ENCODE measurements at places on chromosomes 7 and 10.

DNA sequence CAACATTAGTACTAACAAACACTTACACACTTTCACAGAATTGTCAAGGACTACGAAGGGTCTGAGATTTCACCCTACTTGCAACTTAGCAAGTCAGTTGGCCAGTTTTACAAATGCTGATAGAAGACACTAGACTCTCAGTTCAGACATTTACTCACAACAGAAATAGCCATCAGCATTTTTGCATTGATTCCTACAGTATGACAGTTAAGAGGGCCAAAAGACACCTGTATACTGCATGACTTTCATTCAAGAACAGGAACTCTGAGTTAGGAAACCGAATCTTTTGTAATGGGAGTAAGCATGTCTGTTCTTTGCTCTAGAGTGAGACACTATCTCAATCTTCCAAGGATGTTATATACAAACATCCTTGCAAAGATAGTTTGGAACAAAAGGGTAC, 40.9 kb downstream of the FAM204A start:
- DNase-seq: no peak

GRCh38 chr10:114479836-114480235, 75.5 kb upstream of the AFAP1L2 start:
- DNase-seq: no peak

DNA sequence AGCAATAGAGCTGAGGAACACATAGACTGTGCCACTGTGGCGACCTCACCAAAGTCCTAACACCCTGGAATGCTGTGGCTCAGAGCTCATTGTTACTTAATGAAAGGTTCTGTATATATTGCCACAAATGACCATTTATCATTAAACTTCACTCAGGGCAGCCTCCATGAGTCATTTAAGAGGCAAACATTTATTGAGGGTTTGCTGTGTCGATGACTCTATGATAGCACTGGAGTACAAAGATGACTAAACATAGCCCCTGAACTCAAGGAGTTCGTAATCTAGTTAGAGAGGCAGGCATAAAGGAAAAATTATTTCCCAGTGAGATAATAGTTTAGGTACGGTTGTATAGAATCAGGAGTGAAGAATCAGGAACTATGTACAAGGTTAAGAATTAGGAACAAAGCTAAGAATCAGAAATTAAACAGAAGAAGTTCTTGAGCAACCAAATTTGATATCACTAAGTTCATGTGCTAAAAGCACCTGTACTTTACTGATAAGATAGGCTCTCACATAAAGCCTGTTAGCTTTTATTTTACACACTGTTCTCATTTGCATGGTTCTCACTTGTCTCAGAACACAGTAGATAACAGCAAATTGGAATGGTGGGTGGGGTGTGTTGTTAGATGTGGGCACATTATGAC, 7.9 kb downstream of the ENTPD7 start:
- DNase-seq: no peak

GRCh38 chr10:101052285-101052684, 9.5 kb upstream of the KAZALD1 start:
- DNase-seq: no peak

DNA sequence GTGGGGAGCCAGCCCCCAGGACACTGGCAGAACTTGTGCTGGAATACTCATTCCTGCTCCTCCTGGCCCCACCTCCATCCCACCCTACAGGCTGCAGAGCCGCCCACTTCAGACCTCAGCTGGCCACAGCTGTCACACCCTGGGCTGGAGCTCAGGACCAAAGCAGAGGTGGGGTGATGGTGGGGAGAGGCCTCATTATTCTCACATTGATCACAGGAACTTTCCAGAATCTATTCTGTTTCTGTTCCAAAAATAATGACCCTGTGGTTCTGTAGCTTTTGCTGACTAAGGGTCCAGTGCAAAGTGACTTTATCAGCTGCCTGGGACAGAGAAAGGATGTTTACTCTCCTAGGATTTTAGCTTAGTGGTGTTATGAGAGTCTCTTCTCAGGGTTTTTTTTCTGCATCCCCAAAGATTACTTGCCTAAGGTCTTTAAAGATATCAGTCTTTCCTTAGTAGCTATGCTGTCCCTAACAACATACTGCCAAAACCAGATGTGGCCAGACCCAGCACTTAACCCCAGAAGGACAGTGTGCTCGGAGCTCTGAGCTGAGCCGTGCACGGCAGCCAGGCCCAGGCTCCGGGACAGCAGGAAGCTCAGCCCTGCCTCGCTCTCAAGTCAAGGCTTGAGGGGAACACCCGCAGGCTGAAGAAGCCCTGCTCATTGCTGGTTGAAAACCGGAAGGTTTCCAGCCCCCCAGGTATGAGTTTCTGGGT, 223.3 kb downstream of the MLLT10 start:
- no peak for DNase-seq

- no peak for DNase-seq
Measured at GRCh38 chr7:157985636-157986035, 602.0 kb downstream of the PTPRN2 start.

GRCh38 chr7:100888291-100888987, 1.1 kb downstream of the UFSP1 start:
- DNase-seq: no peak

DNA sequence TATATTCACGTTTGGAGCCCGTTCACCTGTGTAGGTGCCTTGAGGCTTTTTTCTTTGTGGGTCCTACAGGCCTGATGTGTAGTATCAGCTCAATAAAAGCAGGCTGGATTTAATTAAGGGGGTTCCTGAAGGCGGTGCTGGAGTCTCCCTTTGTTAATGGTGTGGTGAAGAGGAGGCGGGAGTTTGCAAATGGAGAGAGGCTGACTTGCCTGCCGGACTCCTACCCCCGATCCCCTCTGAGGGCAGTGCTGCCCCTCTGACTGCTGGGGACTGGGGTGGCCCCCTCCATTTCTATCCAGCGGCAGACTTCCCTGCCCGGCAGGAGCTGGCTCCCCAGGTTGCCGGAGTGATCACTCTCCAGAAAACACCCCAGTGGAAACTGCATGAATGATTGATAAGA, 45.1 kb downstream of the ZMIZ1 start:
- DNase-seq: no peak

DNA sequence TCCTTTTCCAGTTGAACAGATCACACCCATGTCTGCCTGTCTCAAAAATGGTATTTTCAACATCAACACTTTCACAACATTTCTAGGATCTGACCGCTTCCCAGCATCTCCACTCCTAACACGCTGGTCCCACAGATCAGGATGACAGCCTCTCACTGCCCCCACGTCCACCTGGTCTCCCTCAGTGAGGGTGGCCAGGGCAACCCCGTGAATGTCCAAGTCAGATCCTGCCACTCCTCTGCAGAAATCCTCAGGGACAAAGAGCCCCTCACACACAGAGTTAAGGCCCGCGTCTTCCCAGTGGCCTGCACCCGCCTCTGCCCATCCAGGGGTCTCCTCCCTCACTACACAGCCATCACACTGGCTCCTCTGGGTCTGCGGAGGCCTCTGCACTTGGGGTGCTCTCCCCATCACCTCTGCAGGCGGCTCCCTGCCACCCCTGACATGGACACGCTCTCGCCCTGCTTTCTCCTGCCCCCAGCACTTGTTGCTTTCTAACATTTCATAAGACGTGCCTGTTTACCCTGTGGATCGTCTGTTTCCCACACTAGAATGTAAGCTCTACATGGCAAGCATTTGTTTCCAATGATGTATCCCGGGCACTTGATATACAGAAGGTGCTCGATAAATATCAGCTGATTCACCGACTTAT, 20.0 kb downstream of the GNA12 start:
- no peak for DNase-seq

DNA sequence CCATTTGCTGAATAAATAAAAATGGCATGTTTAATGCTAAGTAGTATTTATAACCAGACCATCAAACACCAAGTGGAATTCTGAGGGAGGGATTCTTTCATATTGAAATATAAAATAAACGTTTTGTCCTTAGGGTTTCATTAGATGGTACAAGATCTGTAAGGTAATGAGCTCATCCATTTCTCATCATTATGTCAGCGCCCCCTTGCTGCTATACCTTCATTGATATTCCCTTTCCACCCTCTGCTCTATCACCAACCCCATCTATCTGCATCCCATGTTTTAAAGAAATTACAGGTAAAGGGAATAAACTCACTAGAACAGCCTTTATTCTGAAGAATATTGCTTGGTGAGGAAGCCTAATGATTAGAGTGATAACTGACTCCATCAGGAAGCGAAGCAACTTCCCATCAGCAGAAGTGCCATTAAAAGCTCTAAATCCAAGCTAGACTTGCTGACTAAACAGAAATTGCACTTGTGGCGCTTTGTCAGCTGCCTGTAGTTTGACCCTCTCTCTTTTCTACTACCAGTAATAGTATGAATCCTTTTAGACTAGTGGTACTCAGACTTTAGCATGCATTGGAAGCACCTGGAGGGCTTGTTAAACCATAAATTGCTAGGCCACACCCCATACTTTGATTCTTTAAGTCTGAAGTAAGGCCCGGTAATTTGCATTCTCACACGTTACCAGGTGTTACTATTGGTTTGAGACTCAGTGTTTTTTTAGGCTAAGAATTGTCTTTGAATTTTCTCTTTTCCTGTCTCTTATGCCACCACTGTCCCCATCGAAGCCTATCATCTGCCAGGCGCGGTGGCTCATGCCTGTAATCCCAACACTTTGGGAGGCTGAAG, 27.5 kb downstream of the ADD3 start:
- DNase-seq: no peak

DNA sequence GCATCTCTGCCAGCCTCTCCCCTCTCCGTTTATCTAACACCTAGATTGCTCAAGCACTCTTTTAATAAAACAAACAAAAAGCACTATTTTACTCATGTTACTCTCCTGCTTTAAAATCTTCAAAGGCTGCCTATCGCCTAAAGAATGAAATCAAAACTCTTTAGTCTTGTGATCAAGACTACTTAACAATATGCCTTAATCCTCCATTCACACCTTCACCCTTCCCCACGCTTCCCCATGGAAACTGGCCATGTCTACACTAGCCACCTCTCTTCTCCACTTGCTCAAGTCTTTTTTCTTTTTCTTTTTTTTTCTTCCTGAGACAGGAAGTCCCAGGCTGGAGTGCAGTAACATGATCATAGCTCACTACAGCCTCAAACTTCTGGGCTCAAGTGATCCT, 47.8 kb upstream of the TMEM213 start:
- DNase-seq: no peak

- DNase-seq: no peak
Measured at GRCh38 chr10:129168660-129169059, 298.4 kb upstream of the MGMT start.

GRCh38 chr10:58644311-58644710, 131.6 kb downstream of the BICC1 start:
- DNase-seq: no peak

GRCh38 chr7:47965456-47965855, 14.0 kb downstream of the HUS1 start:
- DNase-seq: no peak

DNA sequence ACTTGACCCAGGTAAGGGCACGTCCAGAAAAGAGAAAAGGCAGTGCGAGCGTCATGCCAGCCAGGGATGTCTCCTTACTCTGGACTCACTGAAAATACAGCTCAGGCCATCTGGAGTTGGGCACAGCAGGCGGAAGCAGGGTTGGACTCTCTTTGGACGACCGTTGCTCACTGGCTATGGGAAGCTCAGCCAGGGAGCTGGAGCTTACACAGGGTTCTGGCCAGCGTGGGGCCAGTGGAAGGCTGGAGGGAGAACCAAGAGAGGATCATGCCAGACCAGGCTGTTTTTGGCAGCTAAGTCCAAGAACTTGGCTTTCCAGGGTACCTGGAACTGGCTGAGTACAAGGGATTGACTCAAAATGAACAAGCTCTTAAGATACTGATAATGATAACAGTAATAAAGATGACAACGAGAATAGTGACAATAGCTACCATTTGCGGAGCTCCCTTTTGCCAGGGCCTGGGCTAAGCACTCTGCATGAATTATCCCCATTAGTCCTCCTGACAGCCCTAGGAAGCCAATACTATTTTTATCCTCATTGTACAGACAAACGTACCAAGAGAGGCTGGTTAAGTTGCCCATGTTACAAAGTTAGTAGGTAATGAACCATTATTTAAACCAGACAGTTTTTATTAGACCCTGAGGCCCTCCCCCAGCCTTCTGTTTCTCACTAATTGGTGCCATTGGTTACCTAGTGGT, 177.6 kb downstream of the PTPN20 start:
- DNase-seq: no peak

- DNase-seq: no peak
Measured at GRCh38 chr7:105198223-105198622, 184.2 kb downstream of the KMT2E start.

GRCh38 chr7:134547397-134548054, 1.4 kb upstream of the AKR1B15 start:
- peak; percentile 43 for DNase-seq

GRCh38 chr7:70178211-70178610, 579.9 kb downstream of the AUTS2 start:
- no peak for DNase-seq

- DNase-seq: no peak
Measured at GRCh38 chr10:4008676-4009382, 223.8 kb upstream of the KLF6 start.

DNA sequence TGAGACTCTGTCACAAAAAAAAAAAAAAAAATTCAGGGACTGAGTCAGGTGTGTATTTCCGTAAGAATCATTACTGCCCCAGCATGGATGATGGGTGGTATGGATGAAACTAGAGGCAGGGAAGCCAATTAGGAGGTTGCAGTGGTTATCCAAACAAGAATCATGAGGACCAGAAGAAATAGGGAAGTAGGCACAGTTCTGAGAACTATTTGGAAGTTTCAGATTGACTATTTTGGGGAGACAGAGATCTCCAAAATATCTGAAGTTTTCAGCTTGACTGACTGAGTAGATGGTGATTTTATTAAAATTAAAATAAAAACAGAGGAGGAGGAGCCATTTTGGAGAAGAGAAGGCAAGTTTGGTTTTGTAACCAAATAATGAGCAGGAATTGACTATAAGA, 119.4 kb upstream of the NRBF2 start:
- DNase-seq: no peak

GRCh38 chr7:47293884-47294555, 287.9 kb downstream of the TNS3 start:
- DNase-seq: no peak

DNA sequence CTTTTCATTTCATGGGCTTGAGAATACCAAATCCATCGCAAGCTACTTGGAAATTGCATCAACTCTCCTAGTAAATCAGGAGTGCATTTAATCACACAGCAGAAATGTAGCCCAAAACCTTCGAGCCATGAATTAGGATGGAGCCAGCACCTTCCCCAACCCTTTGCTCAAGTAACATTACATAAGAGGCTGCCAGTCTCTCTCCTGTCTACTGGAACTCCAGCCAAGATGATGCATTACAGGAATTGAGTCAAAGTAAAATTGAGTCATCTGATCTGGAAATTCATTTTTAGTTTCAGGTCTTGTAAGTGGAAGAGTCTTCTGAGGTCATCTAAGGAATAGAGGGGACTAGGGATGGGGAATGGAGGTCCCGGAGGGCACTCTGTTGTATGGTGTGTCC, 69.7 kb upstream of the FHIP2A start:
- no peak for DNase-seq

DNA sequence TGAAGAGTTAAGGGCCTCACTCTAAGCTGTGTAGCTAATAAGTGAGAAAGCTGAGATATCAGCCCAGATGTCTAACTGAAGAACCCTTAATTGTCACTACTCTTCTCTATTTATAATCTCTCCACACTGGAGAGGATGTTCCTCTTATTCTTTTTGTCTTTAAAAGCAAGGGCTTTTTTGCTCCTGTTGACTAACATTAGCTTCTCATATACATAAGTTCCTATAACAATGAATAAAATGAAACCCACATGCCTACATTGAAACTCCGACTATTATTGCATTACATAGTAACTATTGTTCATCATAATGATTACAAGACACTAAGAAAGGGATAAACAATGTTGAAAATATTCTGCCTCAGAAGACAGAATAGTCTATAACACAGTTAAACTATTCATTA, 67.1 kb downstream of the GNAT3 start:
- no peak for DNase-seq

- DNase-seq: no peak
Measured at GRCh38 chr10:8438603-8439002, 384.1 kb downstream of the GATA3 start.

All from activated CD8-positive, alpha-beta memory T cell treated with anti-CD3 and anti-CD28 coated beads for 48 hours (primary cell).